ENCODE measurements at places on chromosomes 2 and 18. TPM values are rescaled to one million over a fixed set of nuclear protein-coding genes. Genes with fewer than 3 reads are reported as not detected.

Gene PLGLB1
- total RNA-seq, result 1.1 TPM

Gene OTOF
- total RNA-seq, result not detected

Gene RBFA
- 20.2 TPM for total RNA-seq

DNA sequence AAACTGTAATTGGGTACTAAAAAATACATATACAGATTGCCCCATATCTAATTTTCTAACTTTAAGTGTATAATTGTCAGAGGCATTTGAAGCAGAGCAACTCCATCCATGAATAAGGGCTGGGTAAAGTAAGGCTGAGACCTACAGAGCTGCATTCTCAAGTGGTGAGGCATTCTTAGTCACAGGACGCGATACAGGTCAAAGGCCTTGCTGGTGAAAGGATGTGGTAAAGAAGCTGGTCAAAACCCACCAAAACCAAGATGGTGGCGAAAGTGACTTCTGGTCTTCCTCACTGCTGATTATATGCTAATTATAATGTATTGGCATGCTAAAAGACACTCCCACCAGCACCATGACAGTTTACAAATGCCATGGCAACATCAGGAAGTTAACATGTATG is 50.0 kb downstream of the SLC8A1 start:
- DNase-seq, result no peak

DNA sequence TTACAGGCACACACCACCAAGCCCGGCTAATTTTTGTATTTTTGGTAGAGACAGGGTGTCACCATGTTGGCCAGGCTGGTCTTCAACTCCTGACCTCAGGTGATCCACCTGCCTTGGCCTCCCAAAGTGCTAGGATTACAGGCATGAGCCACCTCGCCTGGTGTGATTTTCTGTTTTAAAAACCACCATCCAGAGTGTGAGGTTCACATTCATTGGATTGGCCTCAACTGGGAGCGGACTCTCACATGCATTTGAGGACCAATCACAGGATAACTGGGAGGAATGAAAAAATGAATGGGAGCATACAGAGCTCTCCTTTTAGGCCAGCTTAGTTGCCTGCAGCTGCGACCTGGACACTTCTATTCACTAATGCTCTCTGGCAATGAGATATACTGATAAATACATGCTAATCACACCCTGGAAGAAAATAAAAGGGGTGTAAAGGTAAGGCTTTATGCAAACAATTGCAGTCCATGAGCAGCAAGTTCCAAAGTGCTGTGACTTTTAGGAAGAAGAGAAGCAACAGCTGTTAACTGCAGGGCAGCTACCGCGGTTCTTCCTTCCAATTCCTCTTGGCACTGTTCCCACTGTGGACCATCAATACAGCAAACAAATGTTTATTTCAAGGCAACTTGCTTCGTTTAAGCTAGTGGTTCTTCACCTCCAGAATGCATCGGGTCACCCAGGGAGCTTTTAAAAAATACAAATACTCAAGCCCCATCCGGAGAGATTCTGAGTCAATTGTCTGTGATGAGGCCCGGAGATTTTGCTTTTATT is 49.5 kb upstream of the FZD5 start:
- peak; percentile 27 for DNase-seq

DNA sequence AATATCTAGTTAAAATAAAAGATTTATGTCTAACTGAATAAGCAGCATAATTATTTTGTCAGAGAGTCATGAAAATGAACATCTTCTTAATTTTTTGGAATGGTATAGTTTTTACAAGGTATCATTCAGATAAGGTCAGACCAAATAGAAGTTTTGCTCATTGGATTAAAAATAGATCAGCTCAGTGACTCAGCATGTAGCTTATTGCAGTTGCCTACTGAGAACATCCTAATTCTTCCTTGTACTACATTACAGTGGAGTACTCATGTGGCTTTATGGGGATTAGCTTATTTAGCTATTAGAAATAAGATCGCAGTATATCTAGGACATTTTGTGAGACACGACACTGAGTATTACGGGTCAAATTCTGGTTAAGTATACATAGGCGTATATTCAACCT is 38.2 kb upstream of the PPM1B start:
- no peak for DNase-seq

DNA sequence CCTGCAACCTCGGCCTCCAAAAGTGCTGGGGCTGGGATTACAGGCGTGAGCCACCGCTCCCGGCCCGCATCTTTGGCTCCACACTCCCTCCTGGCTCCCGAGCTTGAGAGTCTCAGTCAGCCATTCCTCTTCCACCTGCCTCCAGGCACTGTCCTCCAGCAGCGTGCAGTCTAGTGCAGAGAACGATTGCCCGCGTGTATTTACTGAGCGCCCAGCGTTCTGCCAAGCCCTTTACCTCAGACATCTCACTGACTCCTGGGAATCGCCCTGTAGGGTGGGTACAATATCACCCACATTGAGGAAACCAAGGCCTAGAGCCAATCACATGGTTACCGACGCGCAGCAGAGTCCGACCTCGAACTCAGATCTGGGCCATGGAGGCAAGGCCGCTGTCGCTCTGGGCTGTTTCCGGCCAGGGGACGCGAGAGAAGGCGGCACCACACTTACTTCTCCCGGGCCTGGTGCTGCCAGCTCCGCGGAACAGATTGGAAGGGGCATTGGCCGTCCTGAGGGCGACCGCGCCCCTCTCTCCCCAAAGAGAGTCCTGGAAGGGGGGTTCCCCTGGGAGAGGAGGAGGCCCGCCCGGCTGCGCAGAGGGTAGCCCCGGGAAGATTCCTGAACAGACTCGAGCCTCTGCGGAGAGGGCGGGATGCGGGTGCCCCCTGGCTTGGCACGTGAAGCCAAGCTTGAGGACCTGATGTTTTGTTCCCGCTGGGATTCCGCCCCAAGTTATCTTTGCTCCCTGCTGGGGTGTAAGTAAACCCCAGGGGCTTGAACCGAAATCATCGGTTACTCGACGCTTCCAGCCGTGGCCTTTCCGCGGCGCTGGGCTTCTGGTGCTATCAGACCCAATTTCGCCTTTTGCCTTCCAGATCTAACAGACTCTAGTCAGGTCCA is 5.2 kb upstream of the DLX2 start:
- no peak for DNase-seq

GRCh38 chr2:238838786-238839327 is 9.0 kb upstream of the TWIST2 start:
- no peak for DNase-seq

GRCh38 chr2:26020231-26020640 is 13.6 kb upstream of the RAB10 start:
- peak; percentile 38 for DNase-seq

- DNase-seq, result no peak
Measured at GRCh38 chr2:161031511-161031910, 128.7 kb upstream of the TANK start.

- no peak for DNase-seq
Measured at GRCh38 chr2:6986301-6986911, 69.2 kb downstream of the RNF144A start.

GRCh38 chr2:235478609-235479008 is 15.2 kb upstream of the AGAP1 start:
- no peak for DNase-seq
